ENCODE measurements at places on chromosomes 11 and 22. TPM values are rescaled to one million over a fixed set of nuclear protein-coding genes. Genes with fewer than 3 reads are reported as not detected.

DNA sequence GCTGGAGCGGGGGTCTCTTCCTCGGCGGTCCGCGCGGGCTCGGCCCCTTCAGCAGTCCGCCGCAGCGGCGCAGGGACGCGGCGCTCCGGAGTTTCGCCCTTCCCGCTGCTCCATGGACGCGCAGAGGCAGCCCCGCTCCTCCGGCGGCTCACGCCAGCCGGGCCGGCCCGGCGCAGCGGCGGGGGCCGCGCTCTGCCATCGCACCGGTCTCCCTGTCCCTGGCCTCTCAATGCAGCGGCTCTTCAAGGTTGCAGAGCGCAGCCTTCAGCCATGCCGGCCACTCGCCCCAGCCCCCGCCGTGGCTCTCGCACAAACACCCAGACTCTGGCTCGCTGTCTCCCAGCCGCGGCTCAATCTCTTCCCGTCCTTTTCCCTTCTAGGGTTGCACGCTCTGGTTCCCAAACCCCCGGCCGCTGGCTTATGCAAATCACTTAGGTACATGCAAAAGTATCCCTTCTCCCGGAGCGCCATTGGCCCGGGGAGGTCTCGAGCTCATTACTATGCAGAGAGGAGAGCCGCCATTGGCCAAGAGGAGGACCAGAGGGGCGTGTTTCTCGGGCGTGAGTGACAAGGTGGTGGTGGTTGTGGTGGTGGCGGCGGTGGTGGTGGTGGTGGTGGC is at the start of gene LGR4:
Gene LGR4 (minus strand): TSS at position 393 of the 619 bp plus-strand sequence. CDS start 488 bp downstream, outside the sequence.
- peak within 1 kb of the TSS; percentile 37 for H3K27ac ChIP-seq
- peaks cover 43% of the 10 kb centered on the region for H3K27me3 ChIP-seq
- peaks cover 17% of the 10 kb centered on the region for H3K4me1 ChIP-seq
- H3K36me3 ChIP-seq = peaks cover 3% of the 10 kb centered on the region
- H3K4me3 ChIP-seq = peak within 1 kb of the TSS; percentile 83
- peak; percentile 63 for DNase-seq

GRCh38 chr22:41512421-41513194 is 31.7 kb downstream of the POLR3H start:
- DNase-seq = no peak
- H3K27me3 ChIP-seq = no peaks in the 10 kb centered on the region
- H3K36me3 ChIP-seq = peaks cover 6% of the 10 kb centered on the region

DNA sequence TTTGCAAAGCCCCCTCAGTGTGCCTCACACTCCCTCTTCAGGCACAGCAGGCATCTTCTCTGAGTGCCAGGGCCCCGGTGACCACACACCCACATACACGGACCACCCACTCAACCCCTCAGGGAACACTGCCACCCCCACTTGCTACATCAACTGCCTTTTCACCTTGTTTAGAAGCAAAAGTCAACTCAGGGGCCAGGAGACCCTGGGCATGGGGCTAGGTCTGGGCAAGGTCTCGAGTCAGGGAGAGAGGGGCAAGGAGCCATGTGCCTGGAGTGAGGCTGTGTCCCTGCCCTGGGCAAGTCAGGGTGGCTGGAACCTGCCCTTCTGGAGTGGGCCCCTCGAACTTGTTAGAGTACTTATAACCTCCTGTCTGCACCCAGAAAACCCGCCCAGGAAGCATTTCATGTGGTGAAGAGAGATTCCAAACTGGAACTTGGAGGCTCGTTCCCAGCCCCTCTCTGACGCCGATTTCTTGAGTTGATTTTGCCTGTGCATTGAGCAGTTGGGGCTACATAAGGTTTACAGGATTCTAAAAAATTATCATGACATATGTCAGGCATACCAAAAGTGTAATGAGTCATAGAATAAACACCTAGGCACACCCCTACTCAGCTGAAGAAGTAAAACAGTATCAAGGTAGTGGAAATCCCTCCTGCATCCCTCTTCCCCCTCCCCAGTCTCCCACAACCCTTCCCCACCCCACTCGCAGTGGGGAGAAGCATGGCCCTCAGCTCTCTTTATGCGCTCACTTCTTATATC is 74.3 kb downstream of the MYEOV start:
- H3K4me1 ChIP-seq = no peaks in the 10 kb centered on the region
- H3K27ac ChIP-seq = no peak overlapping the region
- no peak for DNase-seq
- H3K27me3 ChIP-seq = peaks cover 7% of the 10 kb centered on the region

DNA sequence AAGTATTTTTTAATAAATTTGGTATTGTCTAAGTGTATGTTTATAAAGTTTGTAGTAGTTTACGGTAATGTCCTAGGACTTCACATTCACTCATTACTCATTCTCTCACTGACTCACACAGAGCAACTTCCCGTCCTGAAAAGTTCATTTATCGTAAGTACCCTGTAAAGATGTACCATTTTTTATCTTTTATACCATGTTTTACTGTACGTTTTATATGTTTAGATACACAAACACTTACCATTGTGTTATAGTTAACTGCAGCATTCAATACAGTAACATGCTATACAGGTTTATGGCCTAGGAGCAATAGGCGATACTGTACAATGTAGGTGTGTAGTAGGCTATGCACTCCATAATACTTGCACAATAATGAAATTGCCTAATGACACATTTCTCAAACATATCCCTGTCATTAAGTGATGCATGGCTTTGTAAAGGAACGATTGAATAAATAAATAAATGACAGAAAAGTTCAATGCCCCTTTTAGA is 12.5 kb upstream of the CARD18 start:
- no peaks in the 10 kb centered on the region for H3K4me1 ChIP-seq
- no peaks in the 10 kb centered on the region for H3K27me3 ChIP-seq
- no peaks in the 10 kb centered on the region for H3K36me3 ChIP-seq
- no peak overlapping the region for H3K4me3 ChIP-seq

DNA sequence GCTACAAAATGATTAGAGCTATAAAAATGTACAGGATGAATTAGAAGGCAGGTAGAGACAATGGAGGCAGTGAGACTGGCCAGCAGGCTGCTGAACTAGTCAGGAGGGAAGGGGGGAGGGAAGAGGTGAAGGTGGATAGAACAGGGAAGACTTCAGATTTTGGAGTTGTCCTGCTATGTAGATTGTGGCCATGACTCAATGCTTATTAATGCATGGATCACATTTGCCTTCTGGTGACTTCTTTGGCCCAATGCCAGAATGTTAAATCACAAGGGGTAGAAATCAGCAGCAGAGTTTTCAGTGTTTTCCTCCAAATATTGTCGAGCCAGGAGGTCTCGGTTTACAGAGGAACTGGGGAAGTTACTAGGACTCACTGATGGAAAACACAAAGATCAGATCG is 346.6 kb downstream of the AASDHPPT start:
- no peaks in the 10 kb centered on the region for H3K4me1 ChIP-seq
- H3K27me3 ChIP-seq = no peaks in the 10 kb centered on the region
- no peaks in the 10 kb centered on the region for H3K36me3 ChIP-seq
- DNase-seq = no peak
- no peak overlapping the region for H3K4me3 ChIP-seq
- no peak overlapping the region for H3K27ac ChIP-seq

DNA sequence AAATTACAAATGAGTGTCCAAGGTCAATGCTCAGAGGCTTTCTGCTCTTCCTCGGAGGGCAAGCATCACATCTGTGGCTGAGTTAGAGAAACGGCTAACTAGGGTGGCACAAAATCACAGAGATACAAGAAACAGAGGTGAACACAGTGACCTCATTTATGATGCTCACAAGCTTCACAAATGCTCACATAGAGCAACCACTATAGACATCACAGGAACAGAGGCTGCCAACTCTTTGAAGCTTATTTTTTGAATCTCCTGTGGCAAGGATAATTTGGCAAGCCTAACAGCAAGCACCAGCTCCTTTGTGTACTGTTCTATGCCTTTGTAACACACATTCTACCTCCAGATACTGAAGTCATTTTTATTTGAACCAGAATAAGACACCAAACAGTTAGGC is 416.5 kb upstream of the DDI1 start:
- H3K27ac ChIP-seq = no peak overlapping the region
- no peaks in the 10 kb centered on the region for H3K4me1 ChIP-seq
- H3K4me3 ChIP-seq = no peak overlapping the region

Gene PNPLA5
- not detected for total RNA-seq

GRCh38 chr11:35964841-35965240 is 21.0 kb downstream of the LDLRAD3 start:
- H3K4me1 ChIP-seq = no peaks in the 10 kb centered on the region
- DNase-seq = no peak
- H3K36me3 ChIP-seq = no peaks in the 10 kb centered on the region
- peaks cover 7% of the 10 kb centered on the region for H3K27me3 ChIP-seq
- no peak overlapping the region for H3K4me3 ChIP-seq

Gene SEC14L6
- not detected for total RNA-seq

Gene GRAP2
- 138 TPM for total RNA-seq

DNA sequence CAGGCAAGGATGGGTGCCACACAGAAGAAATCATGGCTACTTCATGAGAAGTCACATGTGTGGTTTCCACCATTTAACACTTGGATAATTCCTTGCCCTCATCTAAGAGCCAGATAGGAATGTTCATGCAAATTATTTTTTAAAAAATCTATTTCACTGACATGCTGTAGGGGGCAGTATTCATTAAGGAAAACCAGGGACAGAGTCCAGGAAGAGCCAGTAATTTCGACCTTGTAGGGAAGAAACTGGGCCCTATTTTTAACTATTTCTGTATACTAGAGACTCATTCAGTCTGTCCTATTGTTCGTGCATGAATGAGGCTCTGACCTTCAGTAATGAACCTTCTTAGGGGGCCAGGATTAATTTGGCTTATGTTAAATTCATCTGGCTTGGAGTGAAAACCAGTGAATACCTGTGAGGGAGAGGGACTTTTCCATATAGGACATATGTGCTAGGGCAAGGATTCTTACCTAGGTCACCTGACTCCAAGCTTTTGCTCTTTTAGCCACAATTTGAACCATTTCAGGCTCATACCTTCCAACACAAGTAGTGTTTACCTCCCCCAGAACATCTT is 192.7 kb downstream of the NAV2 start:
- no peaks in the 10 kb centered on the region for H3K36me3 ChIP-seq
- H3K4me3 ChIP-seq = no peak overlapping the region
- peaks cover 2% of the 10 kb centered on the region for H3K27me3 ChIP-seq
- no peaks in the 10 kb centered on the region for H3K4me1 ChIP-seq
- no peak overlapping the region for H3K27ac ChIP-seq
- no peak for DNase-seq

Gene TNKS1BP1
- 8.9 TPM for total RNA-seq

DNA sequence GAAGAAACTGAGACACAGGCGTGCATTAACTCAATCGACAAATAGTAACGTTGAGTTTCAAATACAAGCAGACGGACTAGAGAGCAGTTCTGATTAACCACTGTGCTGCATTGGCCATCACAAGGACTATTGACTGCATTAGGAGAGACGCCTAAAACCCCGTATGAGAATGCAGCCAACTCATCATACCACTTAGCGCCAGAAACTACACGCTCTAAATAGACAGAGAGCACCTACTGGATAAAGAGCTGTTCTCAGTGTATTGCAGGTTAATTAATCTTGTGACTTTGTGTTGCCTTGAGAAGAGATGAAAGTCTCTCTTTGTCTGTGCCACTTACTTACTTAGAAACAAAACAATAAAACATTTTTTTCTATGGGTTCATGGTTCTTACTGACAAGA is 484.0 kb downstream of the OPCML start:
- H3K27ac ChIP-seq = no peak overlapping the region
- no peaks in the 10 kb centered on the region for H3K36me3 ChIP-seq
- no peak overlapping the region for H3K4me3 ChIP-seq
- H3K4me1 ChIP-seq = no peaks in the 10 kb centered on the region
- no peaks in the 10 kb centered on the region for H3K27me3 ChIP-seq

DNA sequence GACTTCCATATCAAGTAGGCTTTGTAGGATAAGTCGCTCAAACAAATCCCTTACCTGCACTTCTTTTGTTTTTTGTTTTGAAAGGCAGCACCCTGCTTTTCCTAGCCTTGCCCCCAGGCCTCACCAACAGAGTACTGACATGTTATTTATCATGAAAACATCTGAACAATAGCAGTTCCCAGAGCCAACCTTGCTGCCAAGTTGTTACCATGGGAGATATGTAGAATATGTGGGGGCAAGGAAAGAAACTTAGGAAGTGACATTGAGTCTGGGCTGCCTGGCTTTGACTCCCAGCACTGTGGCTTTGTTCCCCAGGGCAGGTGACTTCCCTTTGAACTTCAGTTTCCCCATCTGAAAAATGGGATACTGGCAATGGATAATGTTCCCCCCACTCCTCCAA is 53.4 kb upstream of the CRYBB3 start:
- no peaks in the 10 kb centered on the region for H3K27me3 ChIP-seq
- H3K36me3 ChIP-seq = no peaks in the 10 kb centered on the region
- no peaks in the 10 kb centered on the region for H3K4me1 ChIP-seq
- no peak overlapping the region for H3K27ac ChIP-seq
- no peak overlapping the region for H3K4me3 ChIP-seq

GRCh38 chr22:23288301-23289129 is 108.2 kb downstream of the BCR start:
- no peaks in the 10 kb centered on the region for H3K27me3 ChIP-seq
- no peak overlapping the region for H3K27ac ChIP-seq
- no peak overlapping the region for H3K4me3 ChIP-seq
- DNase-seq = no peak
- H3K36me3 ChIP-seq = peaks cover 9% of the 10 kb centered on the region
- H3K4me1 ChIP-seq = no peaks in the 10 kb centered on the region

DNA sequence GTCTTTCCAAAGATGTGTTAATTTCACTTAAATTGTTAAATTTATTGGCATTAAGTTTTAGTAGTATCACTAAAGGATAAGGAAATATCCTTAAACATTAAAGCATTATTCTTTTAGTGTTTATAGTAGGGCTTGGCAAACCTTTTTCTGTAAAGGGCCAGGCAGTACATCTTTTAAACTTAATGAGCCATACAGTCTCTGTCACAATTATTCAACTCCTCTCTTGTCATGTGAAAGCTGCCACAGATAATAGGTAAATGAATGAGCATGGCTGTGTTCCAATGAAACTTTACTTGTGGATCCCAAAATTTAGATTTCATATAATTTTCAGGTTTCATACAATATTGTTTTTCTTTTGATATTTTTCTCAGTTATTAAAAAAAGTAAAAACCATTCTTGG is 268.2 kb upstream of the C11orf87 start:
- H3K27me3 ChIP-seq = peaks cover 5% of the 10 kb centered on the region
- H3K36me3 ChIP-seq = peaks cover 2% of the 10 kb centered on the region
- DNase-seq = no peak
- no peak overlapping the region for H3K4me3 ChIP-seq
- peaks cover 5% of the 10 kb centered on the region for H3K4me1 ChIP-seq
- no peak overlapping the region for H3K27ac ChIP-seq

Gene TTLL8
- not detected for total RNA-seq

GRCh38 chr11:133898770-133899115 is 53.4 kb upstream of the SPATA19 start:
- H3K4me1 ChIP-seq = peaks cover 5% of the 10 kb centered on the region
- peaks cover 29% of the 10 kb centered on the region for H3K36me3 ChIP-seq
- no peak for DNase-seq
- no peak overlapping the region for H3K4me3 ChIP-seq

- H3K4me1 ChIP-seq = peaks cover 23% of the 10 kb centered on the region
- H3K27ac ChIP-seq = no peak overlapping the region
- H3K36me3 ChIP-seq = no peaks in the 10 kb centered on the region
- no peaks in the 10 kb centered on the region for H3K27me3 ChIP-seq
- no peak overlapping the region for H3K4me3 ChIP-seq
Measured at GRCh38 chr11:128563308-128563707, 24.1 kb downstream of the ETS1 start.

- H3K27me3 ChIP-seq = no peaks in the 10 kb centered on the region
- DNase-seq = no peak
- no peaks in the 10 kb centered on the region for H3K4me1 ChIP-seq
- H3K36me3 ChIP-seq = no peaks in the 10 kb centered on the region
- H3K4me3 ChIP-seq = no peak overlapping the region
Measured at GRCh38 chr22:33335611-33336279, 277.6 kb upstream of the SYN3 start.

- H3K27me3 ChIP-seq = no peaks in the 10 kb centered on the region
- H3K4me3 ChIP-seq = no peak overlapping the region
- no peak for DNase-seq
- no peaks in the 10 kb centered on the region for H3K36me3 ChIP-seq
- H3K27ac ChIP-seq = no peak overlapping the region
Measured at GRCh38 chr22:47691152-47691895, 928.9 kb downstream of the TBC1D22A start.

Gene MYBPC3
- not detected for total RNA-seq
